Hematopoietic multipotent progenitor cell treated with erythropoietin and hydrocortisone succinate and interleukin-3 and kit ligand, for 15 days (in vitro differentiated cells): ENCODE measurements at places on chromosomes 2 and 18.

DNA sequence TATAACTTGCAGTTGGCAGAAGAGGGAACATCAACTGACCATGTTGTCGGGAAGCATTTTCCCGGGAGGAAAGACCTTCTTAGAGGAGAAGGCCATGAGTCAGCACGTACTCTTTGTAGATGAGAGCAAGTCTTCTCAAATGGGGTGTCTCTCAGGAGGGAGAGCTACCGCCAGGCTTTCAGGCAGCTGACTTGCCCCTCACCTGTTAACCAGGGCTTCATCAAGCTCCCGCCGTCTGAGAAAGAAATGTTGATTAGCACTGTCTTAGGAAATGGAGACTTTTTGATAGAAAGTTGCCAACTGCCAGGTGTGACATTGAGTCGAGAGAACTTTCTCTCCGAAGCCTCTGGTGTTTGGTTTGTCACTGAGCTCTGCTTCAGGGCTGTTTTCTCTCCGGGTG is 196.1 kb downstream of the ZNF407 start:
- DNase-seq: no peak

- DNase-seq: no peak
These were observed 35.1 kb downstream of the EHD3 start for GRCh38 chr2:31269087-31269486.

GRCh38 chr2:96890252-96890651 is 20.4 kb upstream of the SEMA4C start:
- DNase-seq: no peak

DNA sequence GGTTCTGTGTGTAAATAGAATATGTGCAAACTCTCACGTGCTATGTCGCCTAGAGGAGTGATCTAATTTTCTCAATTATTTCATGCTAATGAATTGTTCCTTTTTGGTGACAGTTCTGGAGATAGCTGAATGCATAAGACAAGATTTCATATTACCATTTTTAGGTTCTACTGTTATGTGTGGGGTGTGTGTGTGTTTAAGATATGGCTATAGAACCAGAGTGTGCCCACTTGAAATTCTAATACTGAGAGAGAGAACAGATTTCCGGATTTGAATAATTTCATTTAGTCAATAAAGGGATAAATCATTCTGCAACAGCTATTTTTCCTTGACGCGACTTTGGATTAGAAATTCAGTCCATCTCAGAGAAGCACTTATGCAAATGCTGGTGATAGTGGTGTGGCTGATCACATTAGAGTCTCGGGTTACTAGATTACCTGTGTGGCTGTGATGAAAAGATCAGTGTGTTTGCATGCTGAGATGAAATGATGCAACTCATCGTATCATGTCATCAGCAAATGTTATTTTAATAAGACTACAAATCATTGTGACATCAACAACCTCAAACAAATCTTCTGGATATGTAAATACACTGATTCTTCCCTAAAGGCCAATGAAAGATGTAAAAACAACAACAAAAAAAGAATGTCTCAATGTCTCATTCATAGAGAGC is 415.9 kb downstream of the EPHA4 start:
- DNase-seq: no peak

GRCh38 chr2:40204268-40204667 is 247.6 kb downstream of the SLC8A1 start:
- DNase-seq: no peak

DNA sequence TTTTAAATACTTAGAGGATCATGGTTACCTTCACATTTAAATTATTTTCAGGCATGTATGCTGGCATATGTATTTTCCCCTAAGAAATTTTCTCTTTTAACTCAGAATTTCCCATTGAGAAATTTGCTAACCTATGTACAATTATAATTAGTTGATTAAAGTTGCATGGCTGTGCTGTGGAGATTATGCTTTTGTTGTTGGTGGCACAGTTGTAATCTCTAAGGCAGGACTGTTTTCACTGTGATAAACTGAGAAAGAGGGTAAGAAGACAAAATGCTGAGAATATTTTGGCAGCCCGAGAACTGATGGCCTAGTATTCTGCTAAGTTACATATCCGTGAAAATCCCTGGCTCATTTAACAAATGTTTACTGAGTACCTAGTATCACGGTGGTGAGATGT is 1.4 kb downstream of the VRK2 start:
- DNase-seq: peak; percentile 50

- no peak for DNase-seq
These were observed 172.3 kb downstream of the PRKCE start for GRCh38 chr2:45823723-45824206.

GRCh38 chr2:46518861-46519260 is 39.5 kb downstream of the TMEM247 start:
- DNase-seq: no peak

- DNase-seq: no peak
These were observed 89.9 kb upstream of the EPC2 start for GRCh38 chr2:148554459-148555247.

- no peak for DNase-seq
These were observed 116.1 kb downstream of the CYP26B1 start for GRCh38 chr2:72031346-72032110.

GRCh38 chr2:25528173-25528572 is 145.2 kb downstream of the DTNB start:
- DNase-seq: no peak
